Renal cortical epithelial cell (primary cell): ENCODE measurements at places on chromosomes 1 and 21.

DNA sequence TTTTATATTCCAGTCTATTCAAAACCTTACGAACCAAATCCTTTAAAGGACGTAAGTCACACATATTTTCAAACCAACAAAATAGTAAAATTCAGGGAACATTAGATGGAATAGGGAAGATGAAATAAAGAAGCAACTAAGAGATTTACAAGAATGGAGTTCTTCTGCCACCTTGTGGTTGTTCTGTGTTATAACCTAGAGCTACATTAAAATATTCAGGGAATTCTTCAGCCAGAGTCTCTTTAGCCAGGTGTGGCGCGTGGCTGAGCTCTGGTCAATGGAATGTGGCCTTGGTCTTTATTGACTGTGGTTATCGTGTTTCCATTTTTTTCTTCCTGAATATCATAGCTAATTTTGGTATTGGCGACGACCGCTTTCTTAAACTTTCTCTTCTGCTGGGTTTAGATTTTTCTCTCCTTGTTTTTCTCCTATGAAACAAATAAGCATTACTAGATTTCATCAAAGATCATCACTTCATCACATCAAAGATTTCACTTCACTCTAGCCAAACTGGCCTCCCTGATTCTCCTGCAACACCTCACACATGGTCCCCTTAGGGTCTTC, 221.3 kb downstream of the MRPL39 start:
- DNase-seq, result peak; percentile 76

DNA sequence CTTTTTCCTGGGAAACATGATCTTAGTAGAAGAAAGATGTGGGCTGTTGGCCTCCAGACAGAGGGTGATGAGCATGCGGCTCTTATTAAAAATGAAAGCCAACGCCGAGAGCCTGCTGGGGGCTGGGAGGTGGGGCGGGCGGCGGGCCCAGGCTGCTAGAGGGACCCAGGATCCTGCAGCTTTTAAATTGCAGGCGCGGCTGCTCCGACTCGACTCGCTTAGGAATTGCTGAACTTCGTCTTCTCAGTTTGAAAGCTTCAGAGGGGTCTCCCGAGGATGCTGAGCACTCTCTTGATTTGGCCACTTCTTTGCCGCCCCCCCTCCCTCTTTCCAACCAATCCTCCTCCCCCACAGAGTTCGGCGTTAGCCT, 1.2 kb downstream of the AGPAT3 start:
- DNase-seq, result no peak

- no peak for DNase-seq
These were observed 138.3 kb downstream of the PTGER3 start for GRCh38 chr1:70909262-70909822.

DNA sequence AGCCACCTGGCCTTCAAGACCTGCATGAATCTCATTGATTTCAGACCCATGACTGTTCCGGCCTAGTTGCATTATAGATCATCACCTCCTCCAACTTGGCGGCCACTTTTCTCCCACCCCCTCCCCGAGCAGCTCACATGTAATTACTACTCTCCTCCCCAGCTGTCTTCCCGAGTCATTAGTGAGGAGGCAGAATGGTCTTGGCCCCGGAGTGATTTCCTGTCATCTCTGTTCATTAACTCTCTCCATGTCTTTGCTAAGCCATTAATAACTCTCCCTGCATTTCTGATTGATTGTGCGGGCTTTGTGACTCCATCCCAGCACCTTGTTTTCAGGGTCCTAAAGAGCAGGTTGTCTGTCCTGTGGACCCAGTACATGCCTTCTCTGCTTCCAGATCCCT, 75.6 kb upstream of the CNTN2 start:
- no peak for DNase-seq

DNA sequence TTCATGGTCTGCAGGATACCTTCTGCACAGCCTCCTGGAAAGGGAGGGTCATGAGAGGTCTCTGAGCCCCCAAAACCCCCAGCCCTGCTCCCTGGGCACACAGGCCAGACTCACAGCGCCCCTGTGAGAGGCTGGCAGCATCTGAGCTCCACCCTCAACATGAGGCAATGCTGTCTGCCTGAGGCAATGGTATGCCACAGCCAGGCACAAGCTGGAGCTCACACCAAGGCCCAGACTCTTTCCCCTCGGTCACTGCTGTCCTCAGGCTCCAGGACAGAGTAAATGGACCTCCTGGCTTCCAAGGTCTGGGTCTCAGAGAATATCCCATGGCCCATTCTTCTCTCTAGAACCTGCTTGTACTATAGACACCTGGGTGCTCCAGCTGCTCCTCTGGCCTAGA, 17.2 kb downstream of the MEF2D start:
- DNase-seq, result no peak

DNA sequence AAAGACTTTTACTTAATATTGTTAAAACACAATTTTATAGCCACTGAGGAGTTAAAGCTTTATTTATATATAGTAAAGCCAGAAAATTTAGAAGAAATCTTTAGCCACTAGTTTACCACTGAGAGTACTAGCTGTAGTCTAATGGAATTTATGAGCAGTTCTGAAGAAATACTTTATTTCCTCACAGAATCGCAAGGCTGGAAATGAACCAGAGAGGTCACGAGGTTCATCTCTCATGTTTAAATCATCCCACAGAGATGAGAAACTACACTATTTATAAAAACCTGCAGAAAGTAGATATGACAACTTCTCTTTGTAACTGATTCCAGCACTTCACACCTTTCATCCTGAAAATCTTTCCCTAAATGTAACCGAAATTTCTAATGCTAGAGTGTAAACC, 26.0 kb downstream of the ADGRL4 start:
- no peak for DNase-seq

DNA sequence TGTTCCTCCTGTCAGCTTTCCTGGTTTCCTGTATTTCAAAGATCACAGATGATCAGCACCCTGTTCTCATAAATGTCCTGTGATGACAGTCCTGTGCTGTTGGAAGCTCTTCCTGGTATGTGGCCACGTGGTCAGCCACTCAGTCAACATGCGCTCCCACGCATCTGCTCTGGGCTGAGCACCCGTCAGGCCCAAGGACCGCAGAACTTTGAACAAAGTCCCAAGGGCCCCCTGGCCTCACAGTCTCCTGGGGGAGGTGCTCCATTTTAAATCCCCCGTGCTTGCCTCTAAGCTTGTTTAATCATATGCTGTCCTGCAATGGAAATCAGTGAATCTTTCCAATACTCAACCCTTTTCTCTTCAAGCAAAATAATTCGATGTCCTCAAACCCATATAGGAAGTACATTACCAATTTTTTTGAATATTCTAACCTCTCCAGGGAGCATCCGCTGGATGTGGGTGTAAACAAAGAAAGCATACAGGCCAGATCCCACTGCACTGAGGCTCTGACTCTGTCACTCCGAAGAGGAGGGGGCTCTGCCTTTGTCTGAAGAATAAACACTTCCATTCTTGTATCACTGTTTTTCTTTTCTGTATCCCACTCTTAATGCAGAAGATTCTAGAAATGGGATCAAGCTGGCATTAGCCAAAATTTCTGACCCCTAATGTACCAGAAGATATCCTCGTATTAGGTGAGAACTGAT, 250.3 kb downstream of the SDCCAG8 start:
- no peak for DNase-seq

- DNase-seq, result peak; percentile 9
These were observed 18.7 kb upstream of the MTF1 start for GRCh38 chr1:37878071-37878470.

GRCh38 chr1:93033785-93034184, 45.3 kb upstream of the MTF2 start:
- DNase-seq, result no peak

GRCh38 chr1:3785456-3786157, 10.7 kb downstream of the LRRC47 start:
- no peak for DNase-seq

DNA sequence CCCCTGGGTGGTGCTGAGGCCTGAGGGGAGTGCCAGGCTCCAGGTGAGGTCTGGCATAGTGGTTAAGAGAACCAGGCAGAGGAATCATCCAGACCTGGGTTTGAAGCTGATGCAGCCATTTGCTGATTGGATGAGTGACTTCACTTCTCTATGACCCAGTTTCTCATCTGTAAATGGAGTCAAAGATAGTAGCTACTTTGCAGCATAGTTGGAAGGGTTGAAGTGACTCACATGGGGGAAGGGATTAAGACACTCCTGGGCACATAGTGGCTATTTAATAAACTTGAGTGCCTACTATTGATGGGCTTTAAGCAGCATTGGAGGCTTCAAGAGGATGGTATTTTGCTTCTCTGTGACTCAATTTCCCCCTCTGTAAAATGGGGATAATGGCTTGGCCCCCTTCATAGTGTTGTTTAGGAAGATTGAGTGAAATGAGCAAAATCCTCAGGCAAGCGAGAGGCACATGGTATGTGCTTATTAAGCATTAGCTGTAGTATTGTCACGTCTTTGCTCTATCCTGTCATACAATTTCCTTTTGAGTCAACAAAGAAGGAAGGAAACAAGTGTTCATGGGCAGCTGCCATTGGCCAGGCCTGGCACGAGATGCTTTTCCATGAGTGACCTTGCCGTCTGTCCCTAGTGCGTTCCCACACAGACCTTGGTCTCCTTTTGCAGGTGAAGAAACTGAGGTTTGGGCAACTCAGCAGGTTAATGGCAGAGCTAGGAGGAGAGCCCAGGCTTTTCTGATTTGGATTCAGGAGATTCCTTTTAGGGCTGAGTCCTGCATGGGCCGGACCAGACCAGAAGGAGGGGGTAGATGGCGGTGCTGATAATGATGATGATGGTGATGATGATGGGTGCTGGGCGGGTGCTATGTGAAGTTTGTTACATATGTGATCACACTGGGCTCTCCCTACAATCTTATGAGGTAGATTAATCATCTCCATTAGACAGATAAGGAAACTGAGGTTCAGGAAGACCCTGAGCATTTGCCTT, 131.1 kb upstream of the WNT4 start:
- no peak for DNase-seq

DNA sequence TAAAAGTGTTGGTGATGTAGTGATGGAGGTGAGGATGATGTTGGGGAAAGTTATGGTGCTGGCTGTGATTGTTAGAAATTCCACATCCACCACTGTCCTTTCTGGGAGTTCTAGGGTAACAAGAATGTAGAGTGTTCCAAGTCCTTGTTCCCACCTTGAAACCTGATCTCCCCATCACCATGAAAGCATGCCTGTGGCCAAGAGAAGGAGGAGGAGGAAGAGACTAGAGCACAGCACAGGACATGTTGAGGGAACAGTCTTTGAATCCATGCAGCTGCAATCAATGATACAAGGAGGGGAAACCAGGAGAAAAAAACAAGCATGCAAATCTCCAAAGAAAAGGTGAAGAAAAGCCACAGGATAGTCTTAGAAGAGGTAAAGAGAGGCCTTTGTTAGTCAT, 45.9 kb upstream of the ARTN start:
- DNase-seq, result no peak

DNA sequence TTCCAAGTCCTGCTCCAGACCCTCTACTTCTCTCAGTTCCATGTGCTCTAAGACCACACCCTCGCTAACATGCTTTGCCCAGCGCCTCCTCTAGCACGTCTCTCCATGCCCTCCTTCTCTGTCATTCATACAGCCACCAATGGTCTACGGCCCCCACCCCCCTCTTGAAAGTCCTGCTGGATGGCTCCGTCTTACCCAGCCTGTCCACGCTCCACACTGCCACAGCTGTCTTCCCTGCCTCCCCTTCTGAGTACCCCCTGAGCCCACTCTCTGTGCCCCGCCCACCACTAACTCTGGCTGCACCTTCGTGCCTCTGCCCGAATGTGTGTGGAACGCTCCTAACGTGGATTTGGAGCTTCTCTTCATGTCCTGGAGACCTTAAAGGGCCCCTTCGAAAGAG, 244.6 kb downstream of the TRABD2B start:
- DNase-seq, result no peak

DNA sequence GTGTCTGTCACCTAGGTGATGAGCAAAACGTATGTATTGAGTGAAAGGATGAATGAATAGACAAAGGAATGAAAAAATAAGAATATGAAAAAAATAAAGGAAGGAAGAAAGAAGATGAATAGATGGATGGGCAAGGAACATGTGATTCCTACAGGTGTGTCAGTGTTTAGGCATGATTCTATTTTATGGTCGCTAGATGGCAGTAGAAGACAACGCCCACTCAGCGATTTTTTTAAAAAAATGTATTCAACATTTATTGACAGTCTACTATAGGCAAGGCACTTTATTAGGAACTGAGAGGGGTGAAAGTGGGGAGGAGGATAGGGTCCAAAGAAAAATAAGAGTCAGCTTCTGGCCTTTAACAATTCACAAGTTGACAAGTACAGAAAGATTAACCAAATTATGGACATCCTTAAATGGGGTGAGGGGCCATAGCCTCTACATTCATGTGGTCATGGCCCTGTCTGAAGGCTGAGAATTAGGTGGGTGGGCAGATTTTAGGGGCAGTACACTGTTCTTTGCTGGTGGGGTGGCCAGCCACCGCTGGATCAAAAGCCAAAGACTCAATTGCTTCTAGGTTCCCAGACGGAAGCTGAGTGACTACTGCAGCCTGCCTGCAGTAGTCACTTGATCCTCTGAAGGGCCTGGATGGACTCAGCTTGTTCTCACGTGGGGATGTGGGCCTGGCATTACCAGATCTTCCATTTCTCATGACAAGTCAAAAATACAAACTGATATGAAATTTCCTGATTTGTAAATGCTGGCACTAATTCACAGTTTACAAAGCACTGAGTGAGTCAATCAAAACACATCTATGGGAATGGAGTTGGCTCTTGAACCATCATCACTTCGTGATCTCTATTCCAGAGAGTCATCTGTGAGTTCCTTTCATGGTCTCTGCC, 83.9 kb downstream of the FASLG start:
- peak; percentile 43 for DNase-seq

DNA sequence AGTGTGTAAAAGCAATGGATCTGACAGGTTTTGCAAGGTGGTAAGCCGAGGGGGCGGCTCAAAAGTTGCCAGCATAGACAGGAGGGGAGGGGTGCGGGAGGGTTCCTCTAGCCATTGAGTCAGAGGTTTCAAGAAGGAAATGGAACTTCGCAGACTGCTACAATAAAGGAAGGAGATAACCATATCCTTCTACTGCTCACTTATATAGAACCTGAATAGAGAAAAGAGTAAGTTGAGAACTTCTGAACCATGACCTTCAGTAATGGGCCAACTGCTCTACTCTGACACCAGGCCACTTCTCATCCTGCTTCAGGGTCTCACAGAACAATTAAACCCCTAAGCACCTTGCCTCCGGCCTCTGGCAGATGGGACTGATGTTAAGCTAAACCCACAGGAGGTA, 26.3 kb upstream of the BCAR3 start:
- DNase-seq, result no peak

DNA sequence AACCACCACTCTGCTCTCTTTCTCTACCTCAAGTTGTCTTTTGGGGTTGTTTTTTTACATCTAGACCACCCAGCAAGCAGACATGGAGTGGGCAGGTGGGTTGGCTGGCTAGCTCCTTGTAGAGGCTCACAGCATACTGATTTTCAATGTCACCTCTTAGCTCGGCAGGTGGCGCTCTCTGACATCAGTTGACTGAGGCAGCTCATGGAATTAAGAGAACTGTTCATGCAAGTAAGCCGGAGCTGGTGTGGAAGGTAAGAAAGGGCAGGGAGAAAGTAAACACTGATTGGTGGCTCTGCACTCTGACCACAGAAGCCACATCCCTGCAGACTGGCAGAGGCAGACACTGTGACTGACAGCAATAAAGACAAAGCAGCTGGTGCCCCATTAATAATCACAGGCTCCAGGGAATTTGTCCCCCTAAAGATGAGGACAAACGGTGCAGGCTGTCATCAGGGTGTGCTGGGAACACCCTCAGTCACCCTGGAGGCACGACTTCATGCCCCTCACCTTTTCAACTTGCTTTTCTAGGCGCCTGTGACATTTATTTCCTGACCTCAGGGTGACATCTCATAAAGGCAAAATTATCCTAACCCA, 226.8 kb downstream of the LMX1A start:
- peak; percentile 47 for DNase-seq

GRCh38 chr1:174110053-174110452, 49.3 kb upstream of the RABGAP1L start:
- no peak for DNase-seq

GRCh38 chr1:105073660-105074059, 1324.0 kb downstream of the AMY1C start:
- DNase-seq, result no peak
